Vagina (tissue), 2 donors: ENCODE measurements at places on chromosomes 3 and 15. TPM values are rescaled to one million over a fixed set of nuclear protein-coding genes. Genes with fewer than 3 reads are reported as not detected.

Gene REC114
- total RNA-seq = not detected

Gene LAMB2
- 526 TPM for total RNA-seq

Gene ALDH1L1
- total RNA-seq = 19.2 TPM

Gene PPP4R2
- total RNA-seq = 24.3 TPM

Gene CORO2B
- 4.7 TPM for total RNA-seq

Gene BTLA
- 3.2 TPM for total RNA-seq

Gene CCR9
- total RNA-seq = not detected

Gene EIF1B
- 18.9 TPM for total RNA-seq

Gene RAB27A
- 29.5 TPM for total RNA-seq
